ENCODE measurements at places on chromosomes 3 and 15.
A peak's percentile ranks its signal among the peaks of the same experiment; 100 is the strongest.

GRCh38 chr3:42117175-42118008 lies 26.2 kb downstream of the TRAK1 start:
- DNase-seq, result no peak

- DNase-seq, result no peak
Observed at GRCh38 chr15:77838061-77838460, 205.3 kb upstream of the LINGO1 start.

- no peak for DNase-seq
Observed at GRCh38 chr3:121601212-121601812, 8.1 kb downstream of the FBXO40 start.

DNA sequence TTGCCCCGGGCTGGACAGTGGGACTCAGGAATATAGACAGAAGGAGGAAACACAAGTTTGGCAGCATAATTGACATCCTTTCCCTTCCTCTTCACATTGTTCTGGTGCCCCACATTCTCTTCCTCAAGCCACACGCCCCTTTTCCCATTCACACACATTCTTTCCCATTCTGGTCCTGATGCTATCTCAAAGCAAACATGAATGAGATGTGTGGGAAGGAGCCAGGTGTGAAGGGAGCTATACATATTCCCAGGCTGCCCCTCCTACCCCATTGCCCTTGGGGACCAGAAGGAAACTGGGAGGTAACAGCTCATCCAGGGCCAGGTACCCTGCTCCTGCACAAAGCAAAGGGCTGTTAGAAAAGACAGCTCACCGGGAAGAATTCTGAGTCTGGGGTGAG lies 23.4 kb upstream of the CLK3 start:
- DNase-seq, result no peak

DNA sequence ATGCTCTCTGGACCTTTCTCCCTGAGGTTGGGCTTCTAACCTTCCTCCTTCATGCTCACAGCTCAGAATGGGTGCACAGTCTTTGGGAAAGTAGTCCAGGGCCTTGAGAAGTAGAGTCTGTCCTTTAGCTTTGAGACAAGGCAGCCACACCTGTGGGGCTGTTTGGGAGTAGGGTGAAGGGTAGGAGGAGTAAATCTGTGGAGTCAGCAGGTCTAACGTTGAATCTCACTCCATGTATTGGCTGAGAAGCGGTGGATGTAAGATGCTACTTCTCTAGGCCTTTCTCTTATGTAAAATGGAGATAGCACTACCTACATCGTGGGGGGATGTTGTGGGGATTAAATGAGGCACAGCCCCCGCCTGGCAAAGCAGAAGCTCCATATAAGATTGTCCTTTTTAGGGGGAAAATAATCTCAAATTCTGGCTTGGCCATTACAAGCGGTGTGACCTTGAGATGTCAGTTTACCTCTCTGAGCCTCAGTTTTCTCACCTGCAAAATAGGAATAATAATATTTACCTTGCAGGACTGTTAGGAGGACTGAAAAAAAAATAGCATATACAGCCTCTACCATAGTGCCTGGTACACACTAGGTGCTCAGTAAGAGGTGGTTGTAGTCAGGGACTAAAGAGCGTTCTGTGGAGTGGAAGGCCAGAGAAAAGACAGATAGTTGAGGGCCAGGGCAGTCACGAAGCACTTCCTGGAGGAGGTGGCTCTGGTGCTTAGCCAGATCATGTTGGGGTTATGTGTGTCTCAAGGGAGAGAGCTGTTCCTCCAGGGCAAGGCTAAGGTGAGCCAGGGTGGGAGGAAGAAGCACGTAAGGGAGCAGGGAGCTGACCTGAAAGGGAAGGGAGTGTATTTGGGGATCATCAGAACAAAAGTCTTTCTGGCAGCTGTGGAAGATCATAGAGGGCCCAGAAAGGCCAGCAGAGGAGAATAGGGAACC lies 82.8 kb upstream of the MRPS22 start:
- DNase-seq, result no peak

GRCh38 chr3:52121464-52121805 lies 32.8 kb downstream of the POC1A start:
- no peak for DNase-seq

DNA sequence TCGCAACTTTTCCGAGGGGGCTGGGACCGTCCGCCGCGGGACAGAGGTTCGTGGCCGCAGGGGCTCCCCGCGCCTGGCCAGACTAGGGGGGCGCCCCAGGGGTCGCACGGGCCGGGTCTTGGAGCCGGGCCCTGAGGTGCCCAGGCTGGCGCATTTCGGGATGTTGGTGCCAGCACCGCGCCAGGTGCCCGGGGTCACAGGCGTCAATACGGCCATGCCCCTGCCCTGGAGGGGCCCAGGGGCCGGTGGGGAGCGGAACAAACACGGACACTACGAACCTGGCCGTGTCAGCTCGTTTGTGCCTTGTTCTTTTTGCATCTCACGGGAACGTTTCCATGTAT lies 366 bp downstream of the TM6SF1 start:
- DNase-seq, result no peak

DNA sequence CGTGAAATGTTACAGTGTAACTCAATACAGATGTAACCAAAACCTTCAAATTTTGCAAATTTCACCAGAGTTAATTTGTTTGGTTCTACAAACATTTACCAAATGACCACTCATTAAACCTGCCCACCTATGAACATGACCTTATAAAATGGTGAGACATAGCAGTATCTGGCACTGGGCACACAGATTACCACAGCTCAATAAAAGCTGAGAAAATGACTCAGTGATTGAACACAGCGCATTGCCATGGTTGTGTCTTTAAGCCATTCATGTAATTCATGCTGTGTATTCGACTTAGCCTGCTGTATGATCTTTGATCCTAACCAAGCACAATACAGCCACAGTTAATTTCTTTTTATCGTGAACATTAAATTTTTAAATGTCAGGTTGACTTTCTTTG lies 11.3 kb downstream of the PPARG start:
- DNase-seq, result no peak

- no peak for DNase-seq
Observed at GRCh38 chr3:94548581-94549316, 485.9 kb downstream of the NSUN3 start.

DNA sequence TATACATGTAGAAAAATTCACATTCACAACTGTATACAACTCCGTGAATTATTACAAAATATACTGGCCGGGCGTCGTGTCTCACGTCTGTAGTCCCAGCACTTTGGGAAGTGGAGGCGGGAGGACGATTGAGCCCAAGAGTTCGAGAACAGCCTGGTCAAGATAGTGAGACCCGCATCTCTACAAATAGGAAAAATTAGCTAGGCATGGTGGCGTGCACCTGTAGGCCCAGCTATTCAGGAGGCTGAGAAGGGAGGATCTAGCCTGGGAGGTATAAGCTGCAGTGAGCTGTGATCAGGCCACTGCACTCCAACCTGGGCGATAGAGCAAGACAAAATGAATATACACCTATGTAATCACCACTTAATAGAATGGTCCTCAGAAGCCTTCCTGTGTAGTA lies 1.3 kb downstream of the RAD51 start:
- DNase-seq, result no peak

DNA sequence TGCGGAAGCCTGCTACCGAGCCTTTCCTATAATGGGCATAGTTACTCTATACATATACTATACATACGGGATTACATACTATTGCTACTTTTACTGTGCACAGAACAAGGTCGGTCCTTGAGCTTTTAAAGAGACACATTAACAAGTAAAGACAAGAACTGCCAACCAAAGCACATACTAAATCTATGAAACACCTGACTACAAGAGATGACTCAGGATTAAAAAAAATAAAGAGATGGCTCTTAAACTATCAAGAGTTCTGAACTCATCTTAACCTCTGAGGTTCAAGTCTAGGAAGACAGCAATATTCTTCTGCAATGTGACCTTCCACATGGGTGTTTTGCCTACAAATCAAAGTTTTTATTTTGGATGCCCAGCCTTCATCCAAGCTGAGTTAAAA lies 106.8 kb downstream of the TNIK start:
- DNase-seq, result no peak

DNA sequence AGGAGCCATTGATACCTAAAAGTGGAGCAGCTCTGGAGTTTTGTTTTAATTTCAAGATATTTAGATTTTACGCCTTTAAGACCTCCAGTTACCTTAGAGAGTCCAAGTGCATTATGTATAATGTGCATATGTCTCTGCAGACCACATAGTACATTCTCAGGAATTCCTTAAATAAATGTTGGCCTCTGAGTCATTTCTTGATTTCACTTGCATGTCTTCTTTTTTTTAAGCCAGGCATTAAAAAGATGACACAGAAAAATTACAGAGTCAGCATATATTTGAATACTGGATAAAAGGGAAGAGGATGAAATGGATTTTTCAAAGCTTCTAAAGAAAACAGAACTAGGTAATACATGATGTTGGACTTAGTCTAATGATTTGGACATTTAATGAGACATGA lies 125.2 kb downstream of the TMCO5A start:
- DNase-seq, result no peak

GRCh38 chr3:70543493-70543892 lies 231.1 kb upstream of the MDFIC2 start:
- DNase-seq, result no peak

DNA sequence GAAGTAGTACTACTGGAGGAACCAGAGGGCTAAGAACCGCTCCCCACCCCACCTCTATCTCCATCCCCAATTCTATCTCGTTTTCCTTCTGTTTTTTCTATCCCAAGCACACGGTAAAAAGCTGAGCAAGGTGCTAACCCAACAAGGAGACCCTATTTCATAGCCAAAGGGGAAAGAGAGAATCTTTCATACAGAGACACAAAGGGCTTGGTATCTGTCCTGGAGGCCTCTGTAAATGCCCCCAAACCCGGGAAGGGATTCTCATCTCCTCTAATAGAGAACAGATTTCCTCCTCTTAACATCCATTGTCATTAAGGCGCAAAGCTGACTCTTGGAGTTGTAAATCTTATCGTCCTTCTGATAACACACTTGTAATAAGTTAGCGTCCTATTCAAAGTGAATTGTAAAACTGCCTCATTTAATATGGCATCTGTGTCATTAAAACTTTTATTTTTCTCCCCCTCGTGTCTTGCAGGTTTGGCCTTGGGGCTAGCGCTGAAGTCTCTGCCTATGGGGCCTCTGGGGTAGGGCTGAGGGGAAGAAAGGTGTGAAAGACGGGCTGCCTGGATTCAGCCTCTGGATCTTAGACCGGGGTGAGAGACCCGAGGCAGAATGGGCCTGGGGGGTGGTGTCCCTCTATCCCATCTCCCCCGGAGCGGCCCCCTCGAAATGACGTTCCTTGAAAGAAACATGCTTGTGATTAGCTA lies 12.1 kb downstream of the NR2F2 start:
- DNase-seq, result no peak

- no peak for DNase-seq
Observed at GRCh38 chr3:72563690-72564370, 284.4 kb downstream of the SHQ1 start.

GRCh38 chr15:99450896-99451358 lies 114.9 kb upstream of the MEF2A start:
- no peak for DNase-seq

- DNase-seq, result no peak
Observed at GRCh38 chr3:189512039-189512438, 119.2 kb upstream of the TP63 start.

DNA sequence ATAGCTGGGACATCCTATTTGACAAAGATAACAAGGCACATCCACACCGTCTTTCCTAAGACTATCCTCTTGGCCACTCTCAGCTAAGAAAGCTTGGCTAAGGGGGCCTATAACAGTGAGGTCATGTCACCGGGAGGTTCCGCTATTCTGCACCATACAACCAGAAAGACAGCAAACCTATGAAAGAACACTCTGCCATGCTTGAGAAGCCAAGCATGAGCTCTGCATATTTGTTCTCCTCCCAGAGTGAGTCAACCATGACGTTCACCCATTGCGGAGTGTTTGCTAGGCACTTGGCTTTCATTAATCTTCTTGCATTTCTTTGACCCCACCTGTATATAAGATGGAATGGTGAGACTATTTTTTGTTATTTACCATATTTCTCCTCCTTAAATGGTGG lies 141.2 kb downstream of the GMNC start:
- no peak for DNase-seq

GRCh38 chr3:44991326-44991725 lies 15.3 kb downstream of the EXOSC7 start:
- DNase-seq, result no peak

- DNase-seq, result no peak
Observed at GRCh38 chr3:140034058-140034457, 99.1 kb downstream of the CLSTN2 start.

GRCh38 chr3:48439820-48440589 lies at the start of the genes CCDC51 and TMA7:
CCDC51 (minus strand) TSS chr3:48440119; CDS start chr3:48435128, 4,991 bp downstream.
TMA7 (plus strand) TSS chr3:48440257; CDS start chr3:48440297, 40 bp downstream.
- DNase-seq, result peak; percentile 98

GRCh38 chr3:112084980-112085705 lies 1.0 kb upstream of the C3orf52 start:
- DNase-seq, result no peak

GRCh38 chr15:67564968-67565345 lies 22.5 kb downstream of the MAP2K5 start:
- DNase-seq, result no peak

DNA sequence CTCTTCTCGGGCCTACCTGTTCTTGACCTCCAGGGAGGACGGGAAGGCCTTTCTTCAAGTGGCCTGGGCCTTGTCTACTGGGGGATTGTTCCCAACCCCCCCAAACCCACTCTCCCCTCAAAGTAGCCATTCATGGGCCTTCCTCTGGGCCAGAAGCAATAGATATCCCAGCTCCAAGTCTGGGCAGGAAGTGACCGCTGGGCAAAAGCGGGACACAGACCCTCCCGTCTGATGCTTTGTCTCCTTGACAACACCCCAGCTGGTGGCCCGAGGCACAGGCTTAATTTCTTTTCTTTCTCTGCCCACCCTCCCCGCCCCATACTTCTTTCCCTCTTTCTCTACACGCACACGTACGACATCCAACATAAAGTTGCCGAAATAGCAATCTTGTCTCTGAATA lies 41.4 kb upstream of the FEZF2 start:
- DNase-seq, result no peak

DNA sequence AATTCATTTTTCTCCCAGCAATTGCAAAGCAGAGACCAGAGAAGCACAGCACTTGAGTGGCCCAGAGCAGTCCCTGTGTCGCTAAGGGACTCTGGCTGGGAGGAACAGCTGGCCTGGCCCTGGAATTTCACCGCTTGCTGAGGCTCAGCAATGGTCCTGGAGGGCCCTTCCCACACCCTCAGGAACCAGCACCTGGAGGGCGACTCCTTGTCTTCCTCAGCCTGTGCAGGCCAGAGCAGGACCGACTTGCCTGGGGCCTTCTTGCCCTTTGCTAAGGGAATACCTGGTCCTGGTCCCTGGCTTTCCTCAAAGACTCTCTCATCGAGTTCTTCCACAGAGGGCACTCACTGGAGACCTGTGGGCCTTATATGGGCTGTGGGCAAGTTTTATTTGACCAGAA lies 294.6 kb downstream of the RPLP1 start:
- no peak for DNase-seq
